ENCODE measurements at places on chromosomes 1 and 21.
A peak's percentile ranks its signal among the peaks of the same experiment; 100 is the strongest.

DNA sequence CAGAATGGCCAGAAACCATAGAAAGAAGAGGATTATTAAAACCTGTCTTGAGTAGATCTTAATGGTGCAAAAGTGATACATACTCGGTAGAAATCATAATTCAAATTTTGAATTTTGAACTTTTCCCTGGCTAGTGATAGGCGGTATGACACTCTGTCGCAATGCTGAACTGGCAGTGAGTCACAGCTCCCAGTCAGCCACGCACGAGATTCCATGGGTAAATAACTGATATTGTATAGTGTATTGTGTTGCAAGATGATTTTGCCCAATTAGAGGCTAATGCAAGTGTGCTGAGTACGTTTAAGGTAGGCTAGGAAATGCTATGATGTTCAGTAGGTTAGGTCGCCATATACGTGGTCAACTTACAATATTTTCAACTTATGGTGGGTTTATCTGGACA, 207.0 kb downstream of the SIPA1L2 start:
- no peak for DNase-seq

GRCh38 chr1:92066321-92066720, 8.9 kb downstream of the SETSIP start:
- no peak for DNase-seq

DNA sequence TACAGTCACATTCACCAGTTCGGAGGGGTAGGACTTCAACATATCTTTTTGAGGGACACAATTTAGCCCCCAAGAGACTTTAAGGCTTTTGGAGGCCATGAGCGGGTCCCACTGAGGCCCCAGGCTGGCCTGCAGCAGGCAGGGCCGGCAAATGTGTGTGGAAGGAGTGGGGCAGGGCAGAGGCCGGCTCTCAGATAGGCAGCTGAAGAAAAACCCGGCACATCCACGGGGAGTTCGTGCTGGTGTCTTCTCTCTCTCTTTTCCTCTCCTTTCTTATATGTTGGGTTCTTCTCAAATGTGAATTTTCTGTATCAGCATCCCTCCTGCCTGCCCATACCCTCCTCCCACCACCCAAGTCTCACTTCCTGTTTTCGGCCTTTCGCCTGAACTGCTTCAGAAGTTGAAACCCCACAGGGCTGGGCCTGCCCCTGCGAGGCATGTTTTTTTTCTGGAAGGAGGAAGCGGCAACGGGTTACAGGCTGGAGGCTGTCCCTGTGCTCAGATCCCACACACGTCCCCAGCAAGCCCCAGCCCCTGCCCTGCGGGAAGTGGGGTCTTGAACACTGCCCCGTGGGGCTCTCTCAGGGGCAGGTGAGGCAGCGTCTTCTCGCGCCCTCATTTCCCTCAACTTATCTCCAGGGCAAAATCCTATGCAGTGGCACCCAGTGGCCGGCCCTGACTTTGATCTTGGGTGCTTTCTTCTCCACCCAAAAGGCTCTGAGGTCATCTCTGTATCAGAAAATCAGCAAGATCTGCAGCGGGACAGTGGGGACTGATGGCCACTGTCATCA, 9.7 kb upstream of the UMODL1 start:
- DNase-seq: no peak

DNA sequence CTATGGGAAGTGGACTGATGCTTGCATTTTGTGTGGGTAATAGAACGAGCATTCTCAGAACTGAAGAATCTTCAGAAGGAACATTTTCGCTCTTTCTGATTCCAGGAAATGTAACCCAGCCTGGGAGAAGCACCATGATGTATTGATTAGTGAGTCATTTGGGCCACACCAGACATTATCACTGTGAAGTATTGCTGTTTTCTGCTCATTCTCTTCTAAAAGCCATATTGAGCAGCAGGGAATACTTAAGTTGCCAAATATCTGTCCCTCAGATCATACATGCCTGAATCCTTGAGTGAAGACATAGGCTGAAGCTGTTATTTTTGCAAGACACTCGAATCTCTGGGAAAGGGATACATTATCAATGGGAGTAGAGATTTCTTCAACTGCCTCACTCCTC, 213.1 kb downstream of the PCP4 start:
- DNase-seq: no peak

DNA sequence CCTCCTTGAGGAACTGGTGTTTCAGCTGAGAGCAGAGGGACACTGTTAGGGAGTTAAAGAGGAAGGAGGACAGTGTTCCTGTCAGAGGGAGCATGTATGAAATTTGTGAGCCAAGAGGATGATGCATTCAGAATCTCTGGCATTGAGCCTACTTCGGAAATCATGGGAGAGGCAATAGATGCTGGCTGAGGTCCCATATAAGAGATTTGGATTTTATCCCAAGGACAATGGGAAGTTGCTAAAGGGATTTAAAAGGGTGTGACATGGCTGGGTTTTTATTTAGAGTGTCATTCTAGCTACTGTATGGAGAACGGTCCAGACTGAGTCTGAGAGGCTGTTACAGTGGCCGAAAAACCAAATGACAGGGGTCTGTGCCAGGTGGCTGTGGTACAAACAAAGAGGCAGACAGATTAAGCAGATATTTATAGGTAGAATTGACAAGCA, 403.2 kb upstream of the B3GALT2 start:
- DNase-seq: no peak

DNA sequence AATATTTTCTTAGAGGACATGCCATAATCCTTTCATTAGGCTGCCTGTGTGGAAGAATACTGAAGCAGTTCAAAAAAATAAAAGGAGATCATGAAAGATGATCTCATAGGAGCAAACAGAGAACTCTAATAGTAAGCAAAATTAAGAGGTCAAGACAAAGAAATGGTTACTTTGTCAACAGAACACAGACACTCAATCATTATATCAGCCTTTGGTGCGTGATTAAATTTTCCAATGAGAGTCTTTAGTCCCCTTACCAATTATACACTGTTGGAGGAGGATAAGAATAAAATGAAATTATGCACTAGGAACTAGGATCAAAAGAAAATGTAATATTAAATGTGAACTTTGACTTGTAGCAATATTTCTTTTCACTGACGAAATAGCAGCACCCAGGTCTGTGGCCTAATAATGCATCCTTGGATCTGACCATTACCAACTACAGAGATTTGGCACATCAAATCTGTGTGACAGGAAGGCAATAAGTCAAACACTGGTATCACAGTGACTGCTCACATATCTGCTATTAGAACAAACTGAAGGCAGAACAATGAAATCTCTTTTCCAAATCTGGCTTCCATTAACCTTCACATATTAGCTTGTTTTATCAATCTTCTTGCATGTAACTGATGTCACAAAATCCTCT, 1812.9 kb downstream of the PLA2G4A start:
- no peak for DNase-seq

DNA sequence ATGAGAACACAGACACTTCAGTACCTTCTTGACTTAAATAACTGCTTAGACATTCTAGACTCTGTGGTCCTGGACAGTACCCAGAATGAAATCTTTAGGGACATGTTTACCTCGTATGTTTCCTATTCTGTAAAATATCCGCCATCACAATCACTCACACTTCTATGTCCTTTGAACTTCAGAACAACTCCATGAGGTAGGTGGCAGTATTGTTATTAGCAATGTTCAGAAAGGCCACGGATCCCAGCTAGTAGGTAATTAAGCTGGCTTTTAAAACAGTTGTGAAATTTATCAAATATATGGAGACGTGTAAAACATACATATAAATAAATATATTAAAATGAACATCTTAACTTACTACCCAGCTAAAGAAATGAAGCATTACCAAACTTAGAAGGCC, 83.4 kb downstream of the CACHD1 start:
- DNase-seq: no peak

GRCh38 chr1:183263886-183264602, 78.0 kb downstream of the LAMC2 start:
- no peak for DNase-seq

GRCh38 chr1:24921412-24921811, 8.7 kb downstream of the RUNX3 start:
- no peak for DNase-seq

DNA sequence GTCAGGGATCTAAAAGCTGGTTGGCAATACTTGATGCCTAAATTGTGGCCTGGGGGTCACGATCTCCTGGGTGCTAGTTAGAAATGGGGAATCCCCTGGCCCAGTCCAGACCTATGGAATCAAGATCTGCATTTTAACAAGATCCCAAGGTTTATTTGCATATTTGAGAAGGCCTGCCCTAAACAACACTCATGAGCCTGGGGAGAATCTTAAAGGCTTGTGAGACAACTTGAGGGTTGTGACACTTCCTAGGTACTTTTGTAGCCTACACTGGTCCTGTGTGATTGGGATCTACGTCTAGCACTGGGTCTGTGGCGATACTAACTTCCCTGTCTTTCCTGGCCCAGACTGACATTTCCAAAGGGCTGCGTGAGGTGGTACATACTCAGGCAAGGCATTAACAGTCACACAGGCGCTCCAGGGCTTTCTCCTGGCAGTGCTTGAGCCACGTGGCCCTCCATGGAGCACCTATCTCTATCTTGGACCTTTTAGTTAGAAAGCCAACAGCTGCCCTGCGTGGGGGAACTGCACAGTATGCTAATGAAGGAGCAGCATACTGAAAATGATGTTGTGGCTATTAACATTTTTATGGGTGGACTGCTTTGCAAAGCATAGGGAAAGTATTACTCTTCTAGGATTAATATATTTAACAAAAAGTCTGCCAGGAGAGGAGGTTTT, 263.1 kb downstream of the ST6GALNAC3 start:
- no peak for DNase-seq

DNA sequence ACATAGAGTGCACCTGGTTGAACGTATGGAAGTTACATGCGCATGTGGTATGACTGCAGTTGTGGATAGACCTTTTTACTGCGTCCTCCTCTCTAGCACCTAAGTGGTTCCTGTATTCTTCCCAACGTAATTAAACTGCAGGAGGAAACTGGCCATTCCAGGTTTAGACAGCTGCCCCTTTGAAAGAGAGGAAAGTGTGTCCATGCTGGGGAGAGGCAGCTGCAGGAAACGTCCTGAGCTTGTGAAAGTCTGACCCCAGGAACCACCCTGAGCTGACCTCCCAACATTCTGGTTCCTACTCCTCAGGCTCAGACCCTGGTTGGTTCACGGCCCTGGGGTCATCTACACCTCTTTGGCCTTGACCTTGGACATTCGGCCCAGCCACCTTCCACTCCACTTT, 309.3 kb downstream of the DISC1 start:
- no peak for DNase-seq

DNA sequence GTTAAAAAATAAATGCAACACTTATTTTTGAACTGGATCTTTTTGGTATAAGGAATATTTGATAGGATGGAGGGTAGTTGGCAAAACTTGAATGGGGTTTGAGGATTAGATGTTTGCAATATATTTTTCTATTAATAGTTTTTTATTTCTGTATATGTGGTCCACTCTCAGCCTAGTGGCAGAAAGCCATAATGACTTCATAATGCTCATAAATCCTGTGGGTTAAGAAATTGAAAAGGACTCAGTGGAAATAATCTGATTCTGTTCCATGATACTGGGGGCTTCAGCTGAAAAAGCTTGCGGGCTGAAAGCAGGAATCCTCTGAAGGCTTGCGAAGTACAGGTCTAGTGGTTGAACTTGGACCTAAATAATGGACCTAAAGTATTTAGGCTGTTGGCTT, 1028.6 kb upstream of the PRMT6 start:
- DNase-seq: no peak

GRCh38 chr1:170213596-170213995, 67.8 kb downstream of the NTMT2 start:
- no peak for DNase-seq

- no peak for DNase-seq
Measured at GRCh38 chr1:5419501-5419900, 572.7 kb downstream of the NPHP4 start.

GRCh38 chr1:92461364-92462097, 25.2 kb downstream of the GFI1 start:
- no peak for DNase-seq

- DNase-seq: no peak
Measured at GRCh38 chr1:8384088-8384487, 66.2 kb downstream of the SLC45A1 start.

DNA sequence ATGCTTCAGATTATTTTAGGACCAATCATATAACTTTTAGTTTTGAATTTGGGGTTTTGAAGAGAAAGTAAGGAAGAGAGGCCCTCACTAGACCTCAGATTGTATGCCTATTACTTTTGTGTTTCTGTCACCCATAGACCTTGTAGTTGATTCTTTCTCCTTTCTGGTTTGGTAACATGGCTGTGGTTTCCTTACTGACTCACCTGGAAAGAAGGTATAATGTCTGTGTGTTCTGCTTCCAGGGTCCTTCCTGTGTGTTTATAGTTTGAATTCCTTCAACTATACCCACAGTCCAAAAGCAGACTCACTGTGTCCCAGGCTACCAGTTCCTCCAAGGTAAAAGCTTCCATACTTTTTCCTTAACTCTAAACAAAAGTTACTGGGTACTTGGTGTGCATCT, 8.1 kb downstream of the SLC44A3 start:
- no peak for DNase-seq

- no peak for DNase-seq
Measured at GRCh38 chr1:155134880-155135414, 705 bp upstream of the SLC50A1 start.

DNA sequence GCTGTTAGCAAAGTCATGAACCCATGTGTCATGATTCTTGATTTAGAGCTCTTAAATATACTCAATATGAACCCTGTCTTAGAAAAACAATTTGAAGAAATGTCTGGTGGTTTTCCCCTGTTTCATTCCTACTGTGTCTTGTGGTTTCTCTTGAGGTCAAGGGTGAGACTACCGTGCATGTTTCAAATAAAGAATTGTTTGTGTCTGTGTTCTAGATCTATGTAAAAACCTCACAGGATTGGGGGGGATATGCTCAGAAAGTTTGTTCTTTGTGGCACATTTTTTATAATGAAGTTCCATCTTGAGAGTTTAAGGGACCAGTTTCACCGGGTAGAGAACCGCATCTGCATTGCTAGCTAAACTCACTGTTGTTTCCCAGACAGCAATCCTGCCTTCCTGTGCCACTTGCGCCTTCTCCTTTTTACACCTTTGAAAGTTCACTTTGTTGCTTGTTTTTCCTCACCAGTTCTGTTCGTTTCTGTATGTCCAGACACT, 30.9 kb upstream of the CACYBP start:
- DNase-seq: no peak

DNA sequence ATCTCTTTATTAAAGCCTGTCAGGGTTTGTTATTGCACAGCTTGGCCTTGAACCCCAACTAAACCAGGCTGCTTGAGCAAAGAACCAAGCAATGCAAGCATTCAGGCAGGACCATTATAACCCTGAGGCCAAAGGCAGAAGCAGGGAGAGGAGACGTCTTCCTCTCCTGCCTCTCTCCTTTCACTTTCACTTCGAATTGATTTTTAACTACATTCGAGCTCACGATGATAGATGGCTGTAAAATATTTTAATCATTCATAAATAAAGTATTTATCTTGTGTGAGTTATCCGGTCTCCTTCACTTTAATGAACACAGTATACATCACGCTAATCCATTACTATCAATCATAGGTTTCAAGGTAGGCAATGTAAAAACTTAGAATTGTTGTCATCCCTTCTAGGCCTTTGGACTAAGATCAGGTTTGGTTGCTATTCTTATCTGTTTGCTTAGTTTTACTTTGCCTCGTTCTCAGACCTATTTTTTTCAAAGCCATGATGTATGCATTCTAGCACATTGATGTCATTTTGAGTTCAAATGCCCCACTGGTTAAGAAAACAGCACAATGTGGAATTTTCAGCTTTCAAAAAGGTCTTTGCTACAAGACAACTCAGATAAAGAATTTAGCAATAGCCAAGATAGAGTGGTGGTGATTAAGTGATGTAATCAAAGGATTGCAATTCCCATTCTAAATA, 480.2 kb upstream of the RUNX1 start:
- no peak for DNase-seq

GRCh38 chr21:43865540-43866259, 677 bp downstream of the AGPAT3 start:
- DNase-seq: peak; percentile 18

GRCh38 chr1:216535751-216536150, 112.5 kb upstream of the USH2A start:
- DNase-seq: no peak
